ENCODE measurements at places on chromosomes 7 and 10. TPM values are rescaled to one million over a fixed set of nuclear protein-coding genes. Genes with fewer than 3 reads are reported as not detected.

The CHST3 gene
- total RNA-seq = 28.4 TPM

The GRM8 gene
- 26.1 TPM for total RNA-seq

The SLC26A3 gene
- not detected for total RNA-seq

The FXYD4 gene
- total RNA-seq = not detected

All from spinal cord (tissue), 10 donors.